ENCODE measurements at places on chromosomes 5 and 9.

DNA sequence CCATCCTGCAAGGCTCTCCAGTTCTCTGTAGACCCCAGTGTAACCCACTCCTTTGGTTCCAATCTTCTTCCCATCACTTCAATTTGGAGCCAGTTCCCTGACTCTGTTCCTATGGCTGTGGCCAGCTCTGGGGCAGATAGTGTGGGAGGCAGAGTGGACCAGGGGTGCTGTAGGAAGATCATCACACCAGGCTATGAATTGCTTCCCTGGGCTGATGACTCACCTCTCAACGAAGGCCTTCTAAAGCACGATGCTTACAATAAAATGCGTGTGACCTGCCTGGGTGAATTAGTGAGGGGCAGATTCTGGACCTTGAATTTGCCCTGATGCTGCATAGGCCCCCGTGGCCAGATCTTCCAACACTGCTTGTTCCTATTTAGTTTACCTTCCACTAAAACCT is 289.7 kb downstream of the FBXL7 start:
- no peak for DNase-seq

- DNase-seq = peak; percentile 31
Observed at GRCh38 chr5:141814064-141814964, 63.9 kb downstream of the PCDH1 start.

DNA sequence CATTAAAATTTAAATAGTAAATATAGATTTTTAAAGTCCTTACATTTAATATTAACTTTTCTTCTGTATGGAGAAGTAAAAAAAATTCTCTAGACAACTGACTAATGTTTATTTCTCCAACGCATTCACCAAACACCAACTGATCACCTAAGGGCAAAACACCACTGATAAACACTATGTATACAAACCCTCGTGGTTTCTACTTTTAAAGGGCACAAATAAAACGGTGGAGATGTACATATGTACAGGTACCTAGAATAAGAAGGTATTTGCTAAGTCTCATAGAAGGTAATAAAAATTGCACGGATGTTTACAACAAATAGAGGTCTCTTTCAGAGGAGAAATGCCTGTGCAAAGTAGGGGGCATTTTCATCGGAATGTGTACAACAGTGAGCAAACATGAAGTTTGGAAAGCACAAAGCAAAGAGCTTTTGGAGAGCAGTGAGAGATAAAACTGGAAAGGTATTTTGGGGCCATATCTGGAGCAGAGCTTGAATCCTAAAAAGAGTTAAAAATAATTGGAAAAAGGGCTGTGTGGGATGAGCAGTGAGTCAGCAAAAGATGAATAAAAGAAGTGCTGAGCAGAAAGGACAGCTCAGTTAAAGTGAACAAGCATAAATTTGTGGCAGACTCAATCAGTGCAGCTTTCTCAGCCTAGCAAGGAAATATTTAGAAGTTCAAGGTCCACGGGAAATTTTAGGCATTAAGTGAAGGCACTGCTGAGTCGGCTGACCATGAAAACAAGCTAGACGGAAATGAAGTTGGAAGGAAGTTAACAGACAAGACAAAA is 160.0 kb downstream of the TMEM161B start:
- DNase-seq = no peak

GRCh38 chr5:158023266-158023665 is 164.3 kb upstream of the CLINT1 start:
- no peak for DNase-seq

- DNase-seq = no peak
Observed at GRCh38 chr9:36872641-36873040, 161.4 kb downstream of the PAX5 start.

DNA sequence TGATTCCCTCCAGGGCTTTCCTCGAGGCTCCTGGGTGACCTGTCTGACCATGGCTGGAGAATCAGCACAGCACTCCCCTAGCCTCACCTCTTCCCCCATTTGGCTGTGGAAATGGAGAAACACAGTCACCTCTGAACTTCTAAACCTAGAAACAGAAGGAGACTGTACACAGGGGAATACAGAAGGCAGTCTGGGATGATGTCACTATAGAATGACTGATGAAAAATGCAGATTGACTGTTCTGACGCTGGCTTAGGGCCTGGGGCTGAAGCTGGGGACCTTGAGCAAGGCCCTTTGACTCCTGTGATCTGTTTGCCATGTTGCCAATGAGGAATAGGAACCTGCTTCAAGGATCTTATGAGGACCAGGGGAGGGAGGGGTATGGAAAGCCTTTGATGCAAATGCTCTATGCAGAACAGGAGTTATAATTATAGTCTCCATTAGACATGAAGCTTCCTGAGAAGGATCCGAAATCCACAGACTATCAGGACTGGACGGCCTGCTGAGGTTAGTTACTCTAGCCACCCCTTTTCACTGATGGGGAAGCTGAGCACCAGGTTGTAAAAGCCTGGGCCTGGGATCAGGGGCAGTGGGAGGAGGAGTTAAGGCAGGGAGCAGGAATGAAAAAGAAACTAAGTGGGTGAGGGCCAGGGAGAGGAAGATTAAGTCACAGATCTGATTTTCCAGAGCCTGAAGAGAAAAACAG is 24.4 kb upstream of the ANXA6 start:
- DNase-seq = no peak

DNA sequence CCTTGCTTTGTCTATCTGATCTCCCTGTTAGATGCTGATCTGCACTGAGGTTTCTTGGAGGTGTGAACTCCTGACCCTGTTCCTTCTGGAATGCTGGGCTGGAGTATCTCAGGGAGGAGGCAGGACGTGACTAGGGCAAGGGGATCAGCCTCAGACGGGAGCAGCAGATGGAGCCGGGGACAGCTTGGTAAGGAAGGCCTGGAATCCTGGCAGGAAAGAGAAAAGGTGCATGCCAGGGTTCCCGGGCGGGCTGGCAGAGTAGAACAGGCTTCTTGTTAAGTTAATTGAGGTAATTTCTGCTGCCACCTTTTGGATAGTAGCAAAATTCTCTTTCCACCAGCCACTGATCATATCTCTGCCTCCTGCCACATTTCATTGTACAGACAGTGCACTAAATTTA is 180.9 kb downstream of the ZNF462 start:
- DNase-seq = no peak

DNA sequence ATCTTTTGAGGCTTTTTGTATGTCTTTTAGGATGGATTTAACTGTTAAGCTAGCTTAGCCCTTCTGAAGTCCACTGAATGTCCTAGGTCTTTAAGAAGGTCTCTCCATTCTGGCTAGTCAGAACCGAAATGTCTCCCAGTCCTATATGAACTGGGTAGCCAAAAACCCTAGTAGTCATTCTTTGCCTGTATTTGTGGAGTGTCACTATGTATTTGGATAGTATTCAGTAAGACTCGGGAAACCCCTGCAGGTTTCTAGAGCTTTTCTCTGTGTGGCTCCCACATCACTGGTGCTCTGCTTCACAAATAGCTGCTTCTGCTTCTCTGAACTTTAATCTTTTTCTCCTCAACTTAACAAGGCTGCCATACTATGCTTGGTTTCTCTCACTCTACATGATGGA is 68.0 kb downstream of the RIC1 start:
- no peak for DNase-seq

DNA sequence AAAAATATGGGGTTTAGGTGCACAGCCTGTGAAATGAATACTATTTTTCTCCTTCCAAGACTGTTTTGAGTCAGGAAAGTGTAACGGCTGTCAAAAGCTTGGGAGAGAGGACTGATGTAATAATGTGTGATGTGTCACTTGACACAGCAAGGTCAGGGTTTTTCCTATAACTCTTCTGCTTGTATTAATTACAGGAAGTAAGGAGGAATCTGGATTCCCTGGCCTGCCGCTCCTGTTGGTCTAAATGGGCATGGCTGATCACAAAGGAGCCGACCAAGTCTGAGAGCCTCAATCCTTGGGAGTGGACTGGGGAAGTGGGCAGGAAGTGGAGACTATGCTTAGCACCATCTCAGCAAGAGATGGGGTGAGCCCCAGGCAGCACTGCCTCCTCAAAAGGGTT is 16.7 kb upstream of the SLC28A3 start:
- DNase-seq = peak; percentile 65

DNA sequence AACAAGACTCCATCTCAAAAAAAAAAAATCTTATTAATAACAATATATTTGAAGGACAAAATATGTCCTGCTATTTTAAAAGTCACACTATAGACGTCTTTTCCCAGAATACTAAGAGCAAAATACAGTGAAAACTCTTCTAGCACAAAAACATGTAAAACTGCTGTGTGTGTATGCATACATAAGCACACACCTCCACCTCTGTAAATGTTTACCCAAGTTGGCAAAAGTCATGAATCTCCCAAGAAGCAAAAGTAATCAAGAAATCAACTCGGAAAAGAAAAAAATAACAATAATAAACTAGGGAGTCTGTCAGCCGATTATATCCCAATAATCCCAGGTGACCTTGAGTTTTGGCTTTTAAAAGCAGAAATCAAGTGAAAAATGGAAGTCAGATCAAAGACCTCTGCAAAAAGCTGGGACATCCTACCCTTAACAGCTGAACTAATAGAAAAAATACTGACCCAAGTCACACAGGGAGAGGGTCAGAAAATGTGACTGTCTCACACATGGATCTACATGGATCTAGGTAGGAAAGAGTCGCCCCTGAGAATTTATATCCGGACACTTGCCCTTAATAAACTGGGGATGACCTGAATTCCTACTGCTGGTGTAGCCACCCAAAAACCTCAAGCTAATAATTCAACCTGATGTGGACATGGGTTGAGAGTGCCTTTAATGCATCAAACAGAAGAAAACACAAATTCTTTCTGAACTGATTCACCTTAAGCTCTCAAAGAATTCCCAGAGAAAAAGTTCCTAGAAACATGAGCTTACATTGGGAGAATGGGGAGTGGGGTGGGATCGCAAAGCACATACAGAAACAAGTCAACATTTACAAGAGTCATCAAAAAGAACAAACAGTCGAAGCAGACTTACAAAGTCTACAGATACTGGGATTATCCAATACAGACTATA is 29.9 kb downstream of the LPAR1 start:
- no peak for DNase-seq

DNA sequence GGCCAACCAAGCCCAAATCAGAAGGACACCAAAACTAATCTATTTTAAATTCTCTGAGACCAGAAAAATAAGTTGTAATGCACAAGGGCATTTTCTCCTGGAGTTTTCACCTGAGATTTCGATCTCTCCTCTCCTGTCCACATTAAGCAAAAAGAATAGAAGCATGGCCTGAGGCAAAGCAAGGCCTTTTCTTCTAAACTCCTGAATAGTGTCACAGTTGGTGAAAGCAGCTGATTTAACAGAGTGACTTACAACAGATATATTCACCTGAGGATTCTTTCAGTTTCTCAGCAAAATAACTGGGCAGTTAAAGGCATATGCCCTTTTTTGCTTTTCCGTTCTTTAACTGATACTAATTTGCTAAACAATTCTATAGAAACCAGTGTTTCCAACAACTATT is 547.7 kb downstream of the EFNA5 start:
- DNase-seq = no peak

DNA sequence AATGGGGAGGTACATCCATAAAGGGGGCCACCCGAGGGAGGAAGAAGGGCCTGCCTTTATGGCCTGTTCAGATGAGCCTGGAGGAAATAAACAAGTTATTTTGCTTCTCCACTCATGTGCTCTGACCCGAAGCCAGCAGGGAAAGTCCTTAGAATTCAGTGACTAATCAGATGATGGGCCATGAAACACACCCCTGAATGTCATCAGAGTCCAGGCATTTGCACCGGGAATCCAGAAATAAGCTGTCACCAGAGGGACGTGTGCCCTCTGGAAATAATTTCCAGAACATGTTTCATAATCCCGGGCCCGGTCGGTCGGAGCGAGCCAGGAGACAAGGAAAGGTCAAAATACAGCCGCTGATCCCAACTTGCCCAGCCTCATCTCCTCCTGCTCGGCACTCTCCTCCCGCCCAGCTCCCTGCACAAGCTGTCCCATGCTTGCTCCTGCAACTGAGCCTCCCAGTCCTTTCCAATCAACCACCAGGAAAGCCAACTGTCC is 73.6 kb upstream of the ZNF622 start:
- DNase-seq = peak; percentile 56

GRCh38 chr5:181051841-181052671 is 12.0 kb downstream of the BTNL9 start:
- no peak for DNase-seq

GRCh38 chr5:10635257-10635866 is 71.5 kb downstream of the ANKRD33B start:
- DNase-seq = peak; percentile 28

DNA sequence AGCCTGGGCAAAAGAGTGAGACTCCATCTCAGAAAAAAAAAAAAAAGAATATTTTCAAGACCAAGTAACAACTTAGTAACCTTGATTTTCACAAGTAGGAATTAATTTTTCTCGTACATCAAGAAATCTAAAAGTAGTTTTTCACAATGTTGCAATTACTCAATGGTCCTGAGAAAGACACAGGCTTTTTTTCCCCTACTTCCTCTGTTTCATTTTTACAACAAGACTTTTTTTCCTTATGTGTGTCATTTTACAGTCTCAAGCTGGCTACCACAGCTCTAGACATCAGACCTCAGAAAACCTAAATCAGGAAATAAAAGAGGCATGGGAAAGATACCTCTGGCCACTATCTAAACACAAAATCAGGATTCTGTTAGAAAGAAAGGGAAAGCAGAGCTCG is 45.9 kb downstream of the WDR36 start:
- DNase-seq = no peak

- peak; percentile 86 for DNase-seq
Observed at GRCh38 chr9:19230355-19231125, at the start of gene DENND4C. TSS of gene DENND4C (plus strand) at chr9:19230693. CDS start at chr9:19276175, 45,482 bp downstream.

DNA sequence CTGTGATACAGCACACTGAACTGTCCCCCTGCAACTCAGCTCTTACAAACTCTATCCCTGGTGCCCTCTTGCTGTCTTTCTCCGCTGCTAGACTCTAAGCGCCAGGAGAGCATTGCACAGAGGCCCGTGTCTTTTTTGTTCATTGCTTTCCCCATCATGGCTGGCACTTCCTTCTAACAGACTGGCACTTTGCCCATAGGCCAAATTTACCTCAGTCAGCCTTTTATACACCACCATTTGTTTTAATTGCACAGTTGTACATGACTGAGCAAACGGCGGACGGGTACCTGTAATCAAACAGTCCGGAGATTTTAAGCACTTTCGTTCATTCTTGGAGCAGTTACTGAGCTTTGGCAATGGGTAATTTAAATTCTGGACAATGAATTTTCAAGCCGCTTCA is 102.2 kb upstream of the CLINT1 start:
- DNase-seq = no peak

- no peak for DNase-seq
Observed at GRCh38 chr5:153899746-153900145, 139.0 kb downstream of the FAM114A2 start.

DNA sequence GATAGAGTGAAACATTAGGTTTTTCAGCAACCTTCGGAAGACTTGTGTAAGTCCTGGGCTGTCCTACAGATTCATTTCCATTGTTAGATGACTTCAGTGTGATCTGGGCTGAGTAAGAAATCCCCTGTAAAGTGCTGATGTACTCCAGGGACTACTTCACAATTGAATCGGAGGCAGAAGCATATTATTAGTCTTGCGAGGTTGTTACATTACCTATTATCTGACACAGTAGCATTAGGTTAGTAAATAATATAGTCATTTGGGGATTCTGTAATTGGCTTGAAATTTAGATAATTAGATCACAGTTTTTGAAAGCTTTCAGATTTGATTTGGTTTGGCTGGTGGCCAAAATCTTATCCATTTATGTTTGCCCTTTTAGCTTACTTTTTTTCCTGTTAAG is 62.4 kb downstream of the DMRT1 start:
- DNase-seq = no peak

- DNase-seq = no peak
Observed at GRCh38 chr5:438481-438981, 4.4 kb upstream of the EXOC3 start.

All from fibroblast of pulmonary artery (primary cell).